GM13977 (cell line): ENCODE measurements at places on chromosomes 7 and 10.
A peak's percentile ranks its signal among the peaks of the same experiment; 100 is the strongest.

GRCh38 chr10:8738987-8739386 is 684.5 kb downstream of the GATA3 start:
- DNase-seq, result no peak

DNA sequence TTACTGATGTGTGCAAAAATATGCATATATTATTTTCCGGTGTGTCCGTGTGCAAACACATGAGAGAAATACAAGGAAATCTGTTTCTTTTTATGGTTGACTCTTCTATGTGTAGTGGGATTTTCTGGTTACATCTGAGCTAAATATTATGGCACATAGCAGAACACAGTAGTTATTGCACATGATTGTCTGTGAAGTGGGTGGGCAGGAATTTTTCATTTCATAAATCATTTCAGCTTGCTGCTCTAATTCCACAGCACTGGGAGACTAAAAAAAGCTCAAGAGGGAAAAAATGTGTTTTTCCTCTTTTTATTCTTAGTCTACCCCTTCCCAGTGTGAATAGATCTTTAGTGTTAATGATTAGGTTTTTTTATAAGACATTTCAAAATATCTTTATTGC is 197.9 kb downstream of the MBL2 start:
- DNase-seq, result no peak

DNA sequence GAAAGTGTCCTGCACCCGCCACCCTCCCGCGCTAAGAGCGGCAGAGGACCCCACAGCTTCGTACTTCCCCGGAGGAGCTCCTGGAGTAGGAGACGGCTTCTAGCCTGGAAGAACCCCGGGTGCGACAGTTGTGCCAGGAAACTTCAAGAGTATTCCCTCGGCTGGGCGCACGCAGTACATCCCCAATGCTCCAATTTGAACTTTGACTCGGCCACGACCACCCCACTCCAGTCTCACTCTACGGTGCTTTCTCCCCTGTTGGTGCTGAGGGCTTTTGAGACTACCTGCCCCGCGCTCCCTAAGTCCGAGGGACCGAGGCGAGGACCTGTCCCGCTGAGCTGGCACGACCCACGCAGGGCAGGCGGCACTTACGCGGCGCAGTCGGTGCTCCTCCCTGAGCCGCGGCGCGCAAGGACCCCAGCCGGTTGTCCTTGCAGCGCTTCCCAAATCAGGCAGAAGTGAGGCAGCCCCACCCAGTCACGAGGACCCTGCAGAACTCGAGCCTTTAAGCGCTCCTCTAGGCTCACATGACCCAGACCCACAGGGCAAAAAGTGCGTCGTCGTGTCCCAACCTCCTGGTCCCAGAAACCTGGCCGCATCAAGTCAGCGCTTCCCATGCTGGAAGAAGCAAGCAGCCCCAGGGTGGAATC is at the start of gene CPVL:
Gene CPVL, minus strand, starts transcription at position 481 of the 650 bp plus-strand sequence. CDS start 25,476 bp downstream, outside the sequence.
- no peak for DNase-seq

GRCh38 chr10:124674768-124675222 is 69.4 kb downstream of the FAM53B start:
- DNase-seq, result no peak

GRCh38 chr7:9231630-9232121 is 798.3 kb downstream of the NXPH1 start:
- no peak for DNase-seq

DNA sequence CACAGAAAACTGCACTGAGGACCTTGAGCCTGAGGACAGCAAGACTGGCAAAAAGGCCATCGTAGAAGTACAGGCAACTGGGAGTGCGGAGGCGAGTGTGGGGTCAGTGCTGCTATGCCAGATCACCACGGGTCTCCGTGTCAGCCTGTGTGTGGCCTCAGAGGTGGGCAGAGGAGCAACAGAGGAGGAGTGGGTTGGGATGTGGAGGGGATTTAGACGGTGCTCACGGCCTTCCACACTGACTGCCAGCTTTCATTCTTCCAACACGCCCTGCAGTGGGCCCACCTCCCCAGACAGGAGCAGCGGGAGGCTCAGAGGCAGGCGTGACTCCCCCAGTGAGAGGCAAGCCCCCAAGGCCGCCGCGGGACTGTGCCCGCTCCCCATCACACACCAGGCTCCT is 17.0 kb upstream of the ZMIZ1 start:
- DNase-seq, result no peak

- no peak for DNase-seq
Measured at GRCh38 chr7:110733221-110733620, 357.7 kb upstream of the LRRN3 start.

DNA sequence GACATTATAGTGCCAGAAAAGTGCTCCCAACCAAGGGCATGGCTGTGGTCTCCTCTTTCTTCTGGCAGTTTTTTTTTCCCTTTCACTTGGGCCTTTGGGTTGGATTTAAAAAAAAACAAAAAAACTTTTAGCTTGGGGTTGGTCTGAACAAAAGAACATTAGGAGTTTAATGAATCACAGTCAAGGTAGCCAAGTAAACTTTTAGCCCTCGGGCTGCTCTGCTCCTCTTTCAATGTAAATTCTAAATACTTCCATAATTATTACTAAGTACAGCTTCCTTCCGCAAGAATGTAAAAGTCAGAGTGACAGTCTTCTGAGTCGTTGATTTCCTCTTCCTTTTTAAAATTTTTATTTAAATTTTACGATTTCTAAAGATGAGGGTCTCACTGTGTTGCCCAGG is 79.2 kb downstream of the NRF1 start:
- DNase-seq, result no peak

- no peak for DNase-seq
Measured at GRCh38 chr7:2730846-2731770, 43.1 kb downstream of the AMZ1 start.

- no peak for DNase-seq
Measured at GRCh38 chr7:23347682-23348180, 48.6 kb downstream of the MALSU1 start.

GRCh38 chr10:90470966-90471365 is 386.9 kb downstream of the HTR7 start:
- DNase-seq, result no peak

DNA sequence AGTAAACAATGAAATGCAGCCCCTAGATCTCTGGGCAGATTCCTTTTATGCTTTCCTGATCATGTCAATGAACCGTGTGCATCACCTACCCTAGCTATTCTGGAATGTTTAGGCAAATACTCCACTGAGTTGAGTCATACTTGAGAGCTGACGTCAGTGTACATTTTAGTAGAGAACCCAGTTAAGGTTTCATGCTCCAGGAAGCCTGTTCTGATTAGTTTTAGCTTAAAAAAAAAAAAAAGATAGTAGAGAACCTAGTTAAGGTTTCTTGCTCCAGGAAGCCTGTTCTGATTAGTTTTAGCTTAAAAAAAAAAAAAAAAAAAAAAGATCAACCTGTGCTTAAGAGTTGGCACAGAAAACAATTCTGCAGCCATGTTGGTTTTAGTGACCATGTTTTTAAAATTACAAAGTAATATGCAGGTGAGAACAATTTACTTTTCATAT is 3.7 kb upstream of the MCU start:
- no peak for DNase-seq

DNA sequence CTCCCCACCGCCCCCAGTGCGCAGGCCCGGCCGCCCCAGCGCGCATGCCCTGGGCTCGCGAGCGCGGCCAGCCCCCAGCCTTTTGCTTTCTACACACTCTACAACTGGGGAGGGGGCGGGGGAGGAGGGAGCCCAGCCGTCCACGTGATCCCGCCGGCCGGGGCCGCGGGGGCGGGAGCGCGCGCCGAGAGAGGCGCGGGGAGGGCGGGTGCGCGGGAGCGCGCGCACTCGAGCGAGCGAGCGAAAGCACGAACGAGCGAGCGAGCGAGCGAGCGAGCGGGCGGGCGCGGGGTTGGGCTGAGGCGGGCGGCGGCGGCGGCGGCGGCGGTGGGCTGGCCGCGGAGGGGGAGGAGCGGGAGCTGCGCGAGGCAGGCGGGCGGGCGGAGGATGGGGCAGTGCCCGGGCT is at the start of gene AUTS2:
Gene AUTS2, plus strand, starts transcription at position 395 of the 406 bp plus-strand sequence. CDS start 1,179 bp downstream, outside the sequence.
- DNase-seq, result peak; percentile 98
